ENCODE measurements at places on chromosomes 1 and 21.

DNA sequence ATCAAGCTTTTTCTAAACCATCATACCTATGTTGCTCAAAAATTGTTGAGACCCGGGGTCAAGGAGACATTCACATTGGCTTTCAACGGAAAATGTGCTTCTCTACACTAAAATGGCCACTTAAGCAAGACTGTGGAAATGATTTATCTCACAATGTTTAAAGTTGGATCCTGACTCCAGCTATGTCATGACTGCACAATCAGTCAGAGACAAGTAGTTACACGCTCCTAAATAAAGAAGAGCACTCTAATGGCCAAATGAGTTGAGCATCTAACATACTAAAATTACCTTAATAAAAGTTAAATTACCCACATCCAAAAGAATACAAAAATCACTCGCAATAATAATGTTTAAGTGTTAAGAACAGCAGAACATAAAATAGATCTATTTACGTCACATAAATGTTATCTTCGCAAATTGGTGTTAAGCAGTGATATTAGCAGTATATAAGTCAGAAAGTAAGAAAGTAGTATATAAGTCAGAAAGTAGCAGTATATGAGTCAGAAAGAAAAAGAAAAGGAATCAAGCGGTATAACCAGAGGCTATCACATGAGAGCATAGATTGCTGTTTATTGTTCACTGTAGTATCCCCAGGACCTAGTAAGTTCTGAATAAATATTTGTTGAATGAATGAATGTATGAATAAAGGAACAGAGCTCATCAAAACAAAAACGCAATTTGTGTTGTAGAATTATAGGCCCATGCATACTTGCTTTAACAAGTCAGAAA, 28.4 kb downstream of the ZNF281 start:
- no peak for DNase-seq

DNA sequence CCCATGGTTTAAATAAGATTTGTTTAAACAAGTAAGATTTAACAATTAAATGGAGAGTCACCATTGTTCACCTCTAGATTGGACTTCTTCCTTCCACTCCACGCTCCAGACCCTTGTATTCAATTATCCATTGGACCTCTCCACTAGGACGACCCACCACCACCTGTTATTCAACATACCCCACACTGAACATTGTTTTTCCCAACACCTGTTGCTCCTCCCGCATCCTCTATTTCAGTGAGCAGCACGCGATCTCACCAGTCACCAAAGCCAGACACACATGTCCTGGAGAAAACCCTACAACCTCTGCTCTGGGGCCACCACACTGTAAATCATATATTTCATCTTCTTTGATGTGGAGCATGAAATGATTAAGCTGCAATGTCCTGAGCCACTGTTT, 28.6 kb downstream of the ATP8B2 start:
- no peak for DNase-seq

DNA sequence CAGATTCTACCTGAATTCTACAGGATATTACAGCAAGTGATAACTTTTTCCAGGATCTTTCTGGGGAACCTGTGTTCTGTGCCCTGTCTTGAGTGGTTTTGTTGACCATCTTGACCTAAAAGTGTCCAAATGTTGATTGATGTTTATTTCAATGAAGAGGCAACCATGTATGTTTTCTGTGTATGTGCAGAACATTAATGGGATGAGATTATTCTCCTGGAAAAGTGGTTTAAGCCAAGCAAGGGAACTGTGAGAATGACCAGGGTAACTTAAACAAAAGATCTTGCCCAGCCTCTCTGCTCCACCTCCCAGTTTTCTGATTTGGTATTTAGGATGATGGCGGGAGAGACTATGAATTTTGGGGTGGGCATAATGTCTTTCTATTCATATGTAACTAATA, 1.0 kb upstream of the SAMD13 start:
- no peak for DNase-seq

DNA sequence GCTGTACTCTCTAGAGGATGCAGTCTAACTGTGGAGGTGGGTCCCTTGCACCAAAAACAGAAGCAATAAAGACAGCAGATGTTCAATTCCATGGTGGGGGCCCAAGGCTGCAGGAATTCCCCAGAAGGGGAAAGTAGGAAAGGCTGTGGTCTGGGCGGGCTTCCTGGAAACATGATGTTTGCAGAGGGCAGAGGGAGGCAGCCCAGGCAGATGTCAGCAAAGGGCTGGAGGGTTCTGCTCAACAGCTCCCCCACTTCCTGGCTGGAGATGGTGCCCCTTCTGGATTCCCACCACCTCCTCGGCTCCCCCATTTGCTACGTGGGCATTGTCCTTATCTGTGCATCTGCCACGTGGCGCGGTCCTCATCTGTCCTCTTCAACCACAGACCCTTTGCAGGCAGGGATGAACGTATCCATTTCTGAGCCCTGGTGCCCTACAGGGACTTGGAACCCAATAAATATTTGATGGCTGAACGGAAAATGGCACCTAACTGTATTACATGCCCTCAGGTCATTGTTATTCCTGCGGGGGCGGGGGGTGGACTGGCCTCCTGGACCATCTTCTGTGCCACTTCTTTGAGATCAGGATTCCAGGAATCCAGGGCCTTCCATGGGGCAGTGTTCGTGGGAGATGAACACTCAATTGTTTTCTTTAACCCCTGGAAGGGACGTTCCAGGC, 8.4 kb upstream of the GUCA2B start:
- DNase-seq, result no peak

GRCh38 chr1:162179121-162179520, 109.6 kb downstream of the NOS1AP start:
- DNase-seq, result no peak

DNA sequence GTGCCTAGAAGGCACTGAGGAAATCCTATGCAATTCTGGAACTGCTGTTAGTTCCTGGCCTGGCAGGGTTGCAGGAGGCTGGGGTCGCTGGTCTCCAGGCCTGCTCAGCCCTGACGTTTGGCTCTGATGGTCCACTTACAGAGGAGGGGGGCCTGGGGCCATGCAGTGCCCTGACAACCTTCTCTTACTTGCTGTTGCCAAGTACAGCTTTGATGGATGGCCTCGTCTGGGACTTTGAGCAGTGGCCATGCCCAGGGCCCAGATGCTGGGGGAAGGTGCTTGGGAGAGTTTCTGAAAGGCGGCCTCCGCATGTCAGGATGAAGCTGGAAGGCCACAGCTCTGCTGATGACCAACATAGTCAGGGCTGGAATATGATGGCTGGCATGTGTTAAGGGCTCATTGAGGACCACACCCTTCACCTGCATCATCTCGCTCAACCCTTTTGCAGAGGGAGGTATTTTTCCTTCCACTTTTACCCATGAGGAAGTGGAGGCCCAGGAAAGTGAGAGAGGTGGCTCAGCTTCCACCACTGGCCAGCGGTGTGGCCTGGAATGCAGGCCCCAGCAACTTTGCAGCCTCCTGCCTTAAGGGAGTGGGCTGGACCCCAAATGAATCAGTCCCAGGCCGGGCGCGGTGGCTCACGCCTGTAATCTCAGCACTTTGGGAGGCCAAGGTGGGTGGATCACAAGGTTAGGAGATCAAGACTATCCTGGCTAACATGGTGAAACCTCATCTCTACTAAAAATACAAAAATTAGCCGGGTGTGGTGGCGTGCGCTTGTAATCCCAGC, 34.7 kb upstream of the LRRC3 start:
- DNase-seq, result no peak

DNA sequence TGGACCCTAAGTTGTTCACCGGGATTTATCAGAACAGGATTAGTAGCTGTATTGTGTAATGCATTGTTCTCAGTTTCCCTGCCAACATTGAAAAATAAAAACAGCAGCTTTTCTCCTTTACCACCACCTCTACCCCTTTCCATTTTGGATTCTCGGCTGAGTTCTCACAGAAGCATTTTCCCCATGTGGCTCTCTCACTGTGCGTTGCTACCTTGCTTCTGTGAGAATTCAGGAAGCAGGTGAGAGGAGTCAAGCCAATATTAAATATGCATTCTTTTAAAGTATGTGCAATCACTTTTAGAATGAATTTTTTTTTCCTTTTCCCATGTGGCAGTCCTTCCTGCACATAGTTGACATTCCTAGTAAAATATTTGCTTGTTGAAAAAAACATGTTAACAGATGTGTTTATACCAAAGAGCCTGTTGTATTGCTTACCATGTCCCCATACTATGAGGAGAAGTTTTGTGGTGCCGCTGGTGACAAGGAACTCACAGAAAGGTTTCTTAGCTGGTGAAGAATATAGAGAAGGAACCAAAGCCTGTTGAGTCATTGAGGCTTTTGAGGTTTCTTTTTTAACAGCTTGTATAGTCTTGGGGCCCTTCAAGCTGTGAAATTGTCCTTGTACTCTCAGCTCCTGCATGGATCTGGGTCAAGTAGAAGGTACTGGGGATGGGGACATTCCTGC, 3.9 kb upstream of the OLFML3 start:
- peak; percentile 26 for DNase-seq

- no peak for DNase-seq
Measured at GRCh38 chr21:18152371-18152770, 92.3 kb upstream of the CHODL start.

DNA sequence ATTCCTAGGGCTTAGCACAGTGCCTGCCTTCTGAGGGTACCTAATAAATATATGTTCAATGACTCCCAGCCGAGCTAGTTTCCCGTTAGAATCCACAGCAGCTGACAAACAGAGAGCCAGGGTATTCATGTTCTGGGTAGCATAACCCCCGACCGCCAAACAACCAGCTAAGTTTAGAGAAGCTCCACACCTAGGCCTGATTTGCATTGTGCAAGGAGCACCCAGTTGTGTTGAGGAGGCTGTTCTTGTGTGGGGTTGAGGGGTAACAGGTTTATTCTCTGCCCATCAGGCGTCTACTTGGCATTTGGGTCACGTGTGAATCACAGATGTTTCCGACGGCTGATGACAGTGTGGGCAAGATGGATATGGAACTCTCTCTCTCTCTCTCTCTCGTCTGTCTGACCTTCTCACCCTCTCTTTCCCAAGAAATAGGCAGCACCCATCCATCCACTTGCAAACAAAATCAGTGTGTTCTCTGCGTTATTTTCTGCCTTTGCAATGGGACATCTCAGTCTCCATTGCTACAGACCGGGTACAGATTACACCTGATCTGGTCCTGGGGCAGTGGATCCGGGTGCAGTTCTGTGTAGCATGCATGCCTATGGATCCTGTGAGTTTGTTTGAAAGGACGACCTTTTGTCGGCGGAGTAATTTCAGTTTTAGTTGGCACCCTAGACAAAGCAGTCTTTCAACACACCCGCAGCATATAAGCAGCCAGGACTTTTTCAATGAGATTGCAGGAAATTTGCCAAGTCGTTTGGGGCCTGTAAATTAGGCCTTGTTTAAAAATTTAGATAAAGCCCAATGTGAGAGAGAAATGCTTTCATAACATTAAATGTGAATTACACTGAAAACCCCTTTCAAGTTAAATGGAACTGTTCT, 29.4 kb downstream of the KAZN start:
- no peak for DNase-seq

DNA sequence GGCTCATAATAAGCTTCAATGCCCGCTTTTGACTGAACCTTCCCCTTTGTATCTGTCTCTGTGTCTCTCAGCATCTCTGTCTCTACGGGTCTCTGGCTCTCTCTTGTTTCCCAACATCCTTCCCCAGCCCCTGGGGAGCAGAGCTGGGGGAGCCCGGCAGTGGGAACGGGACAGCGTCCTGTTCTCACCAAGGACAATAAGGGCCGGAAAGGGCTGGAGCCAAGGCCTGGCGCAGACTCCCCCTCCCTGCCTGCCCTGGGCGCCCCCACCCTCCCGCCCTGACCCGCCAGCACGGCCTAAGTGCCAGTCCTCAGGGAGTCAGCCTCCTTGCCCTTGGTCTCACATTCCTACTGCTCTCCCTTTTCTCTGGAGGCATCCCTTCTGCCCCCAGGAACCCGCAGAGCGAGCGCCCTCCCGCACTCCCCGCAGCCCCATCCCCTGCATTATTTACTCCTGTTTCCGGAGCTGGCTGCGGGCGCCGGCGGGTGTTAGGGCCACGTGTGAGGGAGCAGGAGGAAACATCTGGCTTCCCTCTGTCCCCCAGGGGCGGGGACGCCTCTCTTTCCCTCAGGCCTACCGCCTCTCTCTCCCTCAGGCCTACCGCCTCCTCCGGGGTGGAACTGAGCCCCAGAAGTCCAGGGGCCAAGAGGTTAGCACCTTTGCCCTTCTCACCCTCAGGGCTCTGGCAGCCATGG, 6.5 kb downstream of the KRTCAP2 start:
- DNase-seq, result no peak

DNA sequence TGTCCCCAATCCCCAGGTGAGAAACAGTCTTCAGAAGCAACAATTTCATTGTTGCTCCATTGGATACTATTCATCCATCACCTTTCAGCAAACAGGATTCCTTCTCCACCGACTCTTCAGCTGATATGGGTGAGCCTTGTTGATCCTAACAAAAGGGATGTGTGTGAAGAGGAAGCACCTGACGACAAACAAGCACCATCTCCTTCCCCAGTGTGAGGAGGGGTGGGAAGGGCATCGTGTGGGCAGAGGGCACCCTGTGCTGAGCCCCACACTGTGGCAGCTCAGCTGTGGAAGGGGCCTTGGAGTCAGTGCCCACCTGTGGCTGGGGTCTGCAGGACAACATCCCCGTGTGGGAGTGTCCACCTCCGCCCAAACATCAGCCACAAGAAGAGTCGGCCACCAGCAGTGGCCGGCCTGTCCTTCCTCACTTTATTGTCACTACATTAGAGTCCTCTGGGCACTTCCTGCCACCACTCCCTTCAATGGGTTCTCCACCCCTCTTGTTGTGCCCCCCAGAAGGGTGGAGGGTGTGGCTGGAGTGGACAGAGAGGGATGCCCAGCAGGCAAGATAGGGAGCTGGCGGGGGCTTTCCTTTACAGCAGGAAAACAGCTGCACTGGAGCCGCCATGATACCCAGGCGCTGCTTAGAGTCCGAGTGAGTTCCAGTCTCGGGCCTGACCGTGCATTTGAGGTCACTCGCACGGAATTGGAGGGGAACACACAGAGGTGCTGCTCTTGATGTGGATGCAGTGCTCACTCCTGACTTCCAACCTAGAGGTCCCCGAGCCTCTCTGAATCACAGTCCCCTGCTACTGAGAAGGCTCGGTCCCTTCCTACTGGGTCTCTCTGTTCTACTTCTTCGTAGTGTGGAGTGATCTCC, 40.9 kb downstream of the VPS26C start:
- DNase-seq, result no peak

GRCh38 chr1:193183019-193183627, 3.3 kb downstream of the B3GALT2 start:
- peak; percentile 46 for DNase-seq

Data from activated CD4-positive, alpha-beta T cell treated with anti-CD3 and anti-CD28 coated beads, Interleukin-2, amount 10 ng/mL, durations not matched to agents 7 days and 5 days (primary cell).